Globus pallidus (tissue), 1 donor: ENCODE measurements at places on chromosomes 13 and 19.
A peak's percentile ranks its signal among the peaks of the same experiment; 100 is the strongest.

DNA sequence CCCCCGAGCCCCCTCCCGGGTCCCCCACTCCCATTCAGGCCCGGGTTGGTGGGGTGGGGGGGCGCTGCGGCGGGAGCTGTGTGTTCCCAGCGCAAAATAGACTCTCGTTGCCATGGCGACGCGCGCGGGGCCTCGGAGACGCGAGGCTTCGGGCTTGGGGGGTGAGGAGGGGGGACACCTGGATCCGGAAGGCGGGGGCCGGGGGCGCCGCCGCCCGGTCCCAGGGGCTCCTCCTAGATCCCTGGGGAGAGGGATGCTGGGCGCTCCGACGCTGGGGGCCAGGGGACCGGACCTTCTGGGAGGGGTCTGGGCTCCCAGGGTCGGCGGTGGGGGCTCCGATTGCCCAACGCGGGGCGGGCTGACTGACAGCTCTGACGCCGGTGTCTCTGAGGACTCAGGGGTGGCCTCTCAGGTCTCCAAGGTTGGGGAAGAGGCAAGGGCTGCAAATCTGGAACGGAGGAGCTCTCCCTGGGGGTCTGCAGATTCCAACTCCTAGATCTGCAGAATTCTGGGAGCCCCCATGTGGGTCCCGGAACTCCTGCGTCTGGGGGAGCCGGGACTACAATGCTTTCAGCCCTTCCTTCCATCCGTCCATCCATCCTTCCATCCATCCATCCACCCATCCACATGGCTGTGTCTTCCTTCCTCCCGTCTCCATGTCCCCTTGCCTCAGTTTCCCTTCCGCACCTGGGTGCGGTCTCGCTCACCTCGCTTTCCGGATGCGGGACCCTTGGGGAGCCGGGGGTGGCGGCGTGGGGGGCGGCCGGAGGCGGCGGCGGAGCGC lies 9.1 kb upstream of the SHISA7 start:
- DNase-seq: peak; percentile 37

- DNase-seq: no peak
Observed at GRCh38 chr13:83311886-83312577, 570.2 kb downstream of the SLITRK1 start.

- DNase-seq: no peak
Observed at GRCh38 chr13:28746287-28746612, 27.5 kb upstream of the SLC46A3 start.

DNA sequence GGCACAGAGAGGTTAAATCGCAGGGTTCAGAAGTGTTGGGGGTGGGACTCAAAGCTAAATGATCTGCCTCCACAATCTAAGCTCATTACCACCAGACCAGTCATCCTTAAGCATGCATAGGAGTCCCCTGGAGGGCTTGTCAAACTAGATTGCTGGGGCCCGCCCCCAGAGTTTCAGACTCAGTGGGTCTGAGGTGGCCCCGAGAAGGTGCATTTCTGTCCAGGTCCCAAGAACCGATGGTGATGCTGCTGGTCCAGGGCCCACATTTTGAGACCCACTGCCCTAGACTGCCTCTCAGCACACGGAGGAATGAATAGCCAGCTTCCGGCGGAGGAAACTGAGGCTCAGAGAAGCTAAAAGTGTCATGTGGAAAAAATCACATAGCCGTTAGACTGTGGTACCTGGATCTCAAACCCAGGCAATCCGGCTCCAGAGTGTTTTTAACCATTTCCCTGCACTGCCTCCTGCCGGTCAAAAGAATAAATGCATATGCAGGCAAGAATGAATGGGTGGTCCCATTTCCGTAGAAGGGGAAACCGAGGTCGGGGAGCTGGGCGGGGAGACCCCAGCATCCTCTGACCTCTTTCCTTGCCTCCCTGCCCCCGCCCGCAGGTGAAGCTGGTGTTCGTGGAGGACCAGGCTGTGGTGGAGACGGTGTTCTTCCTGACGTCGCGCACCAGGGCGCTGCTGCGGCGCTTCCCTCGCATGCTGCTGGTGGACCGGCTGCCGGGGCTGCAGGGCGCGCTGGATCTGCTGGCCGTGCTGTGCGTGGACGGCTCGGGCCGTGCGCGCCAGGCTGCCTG lies 23.8 kb downstream of the ZSWIM9 start:
- DNase-seq: no peak

GRCh38 chr13:83498045-83498444 lies 384.2 kb downstream of the SLITRK1 start:
- DNase-seq: no peak

GRCh38 chr13:43573802-43574514 lies 212.8 kb downstream of the ENOX1 start:
- peak; percentile 67 for DNase-seq

DNA sequence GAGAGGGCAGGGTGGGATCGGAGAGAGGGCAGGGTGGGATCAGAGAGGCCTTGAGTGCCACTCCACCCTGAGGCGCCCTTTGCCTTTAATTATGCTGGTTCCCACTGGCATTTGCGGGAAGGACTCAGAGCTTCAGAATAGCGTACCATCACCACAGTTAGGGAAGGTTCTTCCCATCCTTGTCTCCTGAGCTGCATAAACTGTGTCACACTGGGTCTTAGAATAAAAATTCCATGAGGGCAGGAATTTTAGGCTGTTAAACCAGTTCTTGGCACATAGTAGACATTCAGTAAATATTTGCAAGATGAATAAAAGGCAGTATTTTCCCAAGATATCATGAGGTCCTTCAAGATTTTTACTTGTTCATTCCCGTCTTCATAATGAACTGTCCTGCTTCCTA lies 24.4 kb downstream of the PPP2R1A start:
- DNase-seq: no peak

DNA sequence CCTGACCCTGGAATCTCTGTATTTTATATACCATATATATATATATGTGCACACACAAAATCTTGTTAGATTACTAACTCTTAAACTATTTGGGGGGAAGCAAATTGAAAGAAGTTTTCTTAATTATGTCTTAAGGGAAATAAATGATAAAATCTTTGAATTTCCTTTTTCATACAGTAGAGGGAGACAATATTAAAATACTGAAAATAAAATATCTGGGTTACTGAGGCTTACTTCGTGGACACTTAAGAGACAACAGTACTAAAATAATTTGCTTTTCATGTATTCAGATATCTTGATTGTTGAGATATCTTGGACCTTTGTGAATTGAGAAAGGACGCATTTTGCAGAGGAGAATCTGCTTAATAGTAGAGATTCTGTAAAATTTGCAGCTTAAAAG lies 17.0 kb downstream of the SUGT1 start:
- no peak for DNase-seq

DNA sequence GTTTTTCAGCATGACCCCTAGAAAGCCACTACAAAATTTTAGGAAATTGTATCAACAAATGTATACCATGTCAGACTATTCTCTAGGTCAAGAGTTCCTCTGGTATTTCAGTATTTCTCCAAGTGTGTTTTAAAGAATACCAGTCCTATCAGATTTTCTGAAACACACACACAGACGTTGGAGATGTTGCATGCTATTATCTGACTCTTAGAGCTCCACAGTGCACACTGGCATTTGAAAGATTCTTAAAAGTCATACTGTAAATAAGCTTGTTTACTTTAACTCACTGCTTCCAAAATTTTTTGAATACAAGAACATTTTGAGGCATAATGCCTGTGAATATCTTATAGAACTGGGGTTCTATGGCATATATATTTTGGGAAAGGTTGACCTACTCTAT lies 33.8 kb upstream of the VWA8 start:
- no peak for DNase-seq

DNA sequence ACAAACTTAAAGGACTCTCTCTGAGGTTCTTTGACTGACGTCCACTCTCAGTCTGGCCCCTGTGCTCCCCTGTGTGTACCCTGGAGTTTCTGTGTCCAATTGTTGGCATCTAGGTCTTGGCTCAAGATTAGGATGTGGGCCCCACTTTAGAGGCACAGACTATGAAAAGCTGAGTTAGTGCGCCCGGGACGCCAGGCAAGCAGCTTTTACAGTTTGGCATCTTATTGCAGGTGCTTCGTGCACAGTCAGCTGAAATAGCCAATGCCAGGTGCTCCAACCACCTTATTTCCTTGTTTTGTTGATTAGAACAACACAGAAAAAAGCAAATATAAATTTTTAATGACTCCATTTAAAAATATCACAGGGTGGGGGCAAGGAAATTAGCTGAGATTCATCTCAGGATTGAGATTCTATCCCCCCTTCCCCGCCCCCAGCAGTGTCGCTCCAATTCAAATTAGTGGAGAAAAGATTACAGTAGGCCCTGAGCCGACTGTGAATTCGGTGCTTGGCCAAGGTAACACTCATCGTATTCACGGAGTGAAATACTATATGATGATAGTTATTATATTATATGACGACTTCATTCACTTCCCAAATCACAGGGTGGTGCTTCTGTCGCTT lies 4.3 kb downstream of the SOX1 start:
- DNase-seq: no peak

DNA sequence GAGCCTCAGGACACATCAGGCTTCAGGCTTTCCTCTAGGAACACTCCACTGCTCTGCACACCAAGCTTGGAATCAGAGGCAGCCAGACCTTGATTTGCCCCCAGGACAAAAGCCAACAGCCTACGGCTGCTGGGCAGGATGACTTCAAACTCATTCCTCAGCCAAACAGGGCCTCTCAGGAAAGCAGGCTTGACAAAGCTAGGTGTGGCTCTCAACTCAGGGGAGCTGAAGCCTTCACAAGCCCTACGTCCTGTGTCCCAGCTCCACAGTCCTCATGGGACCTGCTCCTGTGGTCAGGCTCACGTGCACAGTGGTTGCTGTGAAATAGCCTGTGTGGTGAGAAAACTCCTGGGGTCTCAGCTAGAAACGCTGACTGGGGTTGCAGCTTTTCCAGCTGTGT lies 398.9 kb upstream of the ZNF507 start:
- no peak for DNase-seq

DNA sequence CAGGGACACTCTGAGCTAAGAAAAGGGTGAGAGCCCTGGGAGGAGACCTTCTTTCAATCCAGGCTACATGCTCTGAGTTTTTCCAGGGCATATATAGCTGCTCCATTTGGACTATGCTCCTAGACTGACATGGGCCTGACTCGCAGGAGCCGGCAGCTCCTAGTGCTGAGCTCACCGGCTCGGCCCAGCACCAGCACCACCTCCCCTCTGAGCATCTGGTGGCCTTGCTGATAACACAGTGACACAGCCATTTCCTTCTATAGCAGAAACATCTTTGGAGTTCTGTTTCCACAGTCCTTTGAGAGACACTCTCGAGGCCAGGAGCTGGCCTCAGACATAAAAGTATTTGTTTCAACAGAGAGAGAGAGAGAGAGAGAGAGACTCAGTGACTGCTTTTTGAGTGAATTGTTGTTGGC lies 184.9 kb downstream of the TM9SF2 start:
- DNase-seq: no peak

DNA sequence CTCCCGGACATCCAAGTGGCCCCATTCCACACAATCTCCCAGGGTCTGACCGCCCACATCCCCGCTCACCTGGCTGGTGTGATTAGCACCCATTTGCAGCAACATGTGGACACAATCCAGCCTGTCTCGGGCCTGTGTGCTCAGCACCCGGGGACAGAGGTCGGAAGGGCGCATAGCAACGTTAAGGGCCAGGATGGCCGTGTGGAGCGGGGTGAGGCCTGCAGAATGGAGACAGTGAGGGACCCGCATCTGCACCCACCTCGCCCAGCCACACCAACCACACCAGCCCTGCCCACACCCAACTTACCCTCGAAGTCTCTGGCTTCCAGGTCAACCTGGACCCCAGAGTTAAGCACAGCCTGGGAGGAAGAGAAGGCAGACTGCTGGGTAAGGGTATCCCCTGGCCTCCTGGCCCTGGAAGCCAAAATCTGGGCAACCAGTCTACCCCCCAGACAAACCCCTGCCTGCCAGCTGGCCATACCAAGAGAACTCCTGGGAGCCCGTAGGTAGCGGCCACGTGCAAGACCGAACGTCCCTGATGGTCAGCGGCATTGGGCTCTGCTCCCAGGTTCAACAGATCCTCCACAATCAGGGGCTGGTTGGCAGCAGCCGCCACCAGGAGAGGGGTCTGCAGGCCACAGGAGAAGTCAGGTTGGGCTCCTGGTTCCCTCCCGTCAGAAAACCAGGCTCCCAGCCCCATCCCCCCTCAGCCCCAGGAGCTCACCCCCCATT lies 4.3 kb downstream of the NFKBID start:
- DNase-seq: no peak

DNA sequence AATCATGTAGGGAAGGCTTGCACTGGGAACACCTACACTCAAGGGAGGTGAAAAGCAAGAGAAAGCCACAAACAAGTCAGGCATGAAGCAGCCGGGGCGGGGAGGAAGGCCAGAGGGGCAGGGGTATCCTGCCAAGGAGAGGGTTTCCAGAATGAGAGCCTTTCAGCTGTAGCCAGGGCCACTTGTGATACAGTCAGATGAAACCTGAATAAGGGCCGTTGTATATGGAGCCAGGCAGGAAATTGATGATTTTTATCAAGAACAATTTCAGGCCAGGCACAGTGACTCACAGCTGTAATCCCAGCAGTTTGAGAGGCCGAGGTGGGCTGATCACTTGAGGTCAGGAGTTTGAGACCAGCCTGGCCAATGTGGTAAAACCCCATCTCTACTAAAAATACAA lies 4.4 kb downstream of the TRPM4 start:
- no peak for DNase-seq

- no peak for DNase-seq
Observed at GRCh38 chr19:3121821-3122511, 13.9 kb upstream of the GNA15 start.

- no peak for DNase-seq
Observed at GRCh38 chr19:46345157-46345556, 1.7 kb upstream of the PPP5C start.

GRCh38 chr19:18859676-18860301 lies 28.0 kb downstream of the UPF1 start:
- DNase-seq: no peak

DNA sequence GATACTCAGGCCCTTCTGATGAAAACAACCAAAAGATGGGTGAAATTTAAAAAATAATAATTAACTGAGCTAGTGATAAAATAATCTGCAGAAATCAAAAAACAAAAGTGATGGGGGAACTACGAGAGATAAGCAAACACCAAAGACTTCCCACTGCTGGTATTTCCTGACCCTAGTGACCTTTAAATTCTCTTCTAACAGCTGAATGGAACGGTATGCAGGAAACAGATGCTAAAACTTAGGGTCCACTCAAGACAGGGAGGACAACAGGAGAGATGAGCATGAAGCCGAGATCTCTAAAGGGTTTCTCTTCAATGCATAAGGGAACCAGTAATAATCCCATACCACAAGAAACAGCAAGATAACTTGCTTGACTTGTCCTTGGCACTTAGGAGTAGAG lies 50.8 kb downstream of the USP12 start:
- DNase-seq: no peak

- no peak for DNase-seq
Observed at GRCh38 chr13:26618726-26619125, 61.2 kb downstream of the WASF3 start.
